Activated naive CD8-positive, alpha-beta T cell treated with anti-CD3 and anti-CD28 coated beads, Interleukin-2, amount 50 U/mL, for 16 hours (primary cell): ENCODE measurements at places on chromosomes 12 and 14.

GRCh38 chr14:97942921-97943320 is 1145.7 kb downstream of the VRK1 start:
- no peak for DNase-seq

- no peak for DNase-seq
These were observed 129.9 kb upstream of the FRMD6 start for GRCh38 chr14:51521764-51522163.

DNA sequence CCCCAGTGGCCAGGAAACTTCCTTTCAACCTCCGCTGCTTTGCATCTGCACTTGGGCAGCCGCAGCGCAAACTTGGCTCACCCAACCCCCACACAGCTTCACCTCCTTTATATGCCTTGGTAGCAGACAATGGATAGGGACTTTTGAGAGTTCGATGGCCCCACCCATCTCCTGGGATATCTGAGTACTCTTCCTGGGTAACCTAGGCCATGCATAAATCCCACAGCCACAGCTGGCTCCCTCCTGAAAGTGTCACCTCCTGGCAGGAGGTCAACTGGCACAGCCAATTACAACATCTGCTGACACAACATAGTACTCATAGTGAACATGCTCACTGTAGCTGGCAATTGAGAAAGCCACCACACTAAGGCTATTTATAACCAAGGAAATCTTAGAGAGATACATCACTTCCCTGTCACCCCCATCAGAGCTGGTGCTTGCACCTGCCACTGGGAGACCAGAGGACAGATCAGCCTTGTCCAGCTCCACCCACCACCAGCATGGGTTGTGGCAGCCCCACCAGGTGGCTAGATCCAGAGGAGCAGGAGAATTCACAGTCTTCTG is 410.0 kb downstream of the SYT1 start:
- DNase-seq, result no peak

GRCh38 chr12:68851592-68852306 is 43.8 kb downstream of the MDM2 start:
- DNase-seq, result no peak

GRCh38 chr12:103422746-103423515 is 72.8 kb downstream of the C12orf42 start:
- no peak for DNase-seq

DNA sequence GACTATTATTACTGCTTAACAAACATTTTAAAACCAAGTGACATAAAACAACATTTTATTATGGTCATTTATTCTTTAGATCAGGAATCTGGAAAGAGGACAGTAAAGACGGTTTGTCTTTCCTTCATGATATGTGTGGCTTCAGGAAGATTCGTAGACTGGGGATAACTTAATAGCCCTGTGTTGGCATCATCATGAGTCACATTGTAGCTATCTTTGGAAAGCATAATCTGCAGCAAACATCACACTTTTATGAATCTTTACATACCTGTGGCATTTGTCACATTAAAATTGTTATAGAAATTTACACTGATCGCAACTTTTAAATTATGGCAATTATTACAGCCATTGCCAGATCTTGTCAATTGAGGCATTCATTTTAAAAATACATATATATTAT is 397.1 kb downstream of the NOVA1 start:
- DNase-seq, result no peak

DNA sequence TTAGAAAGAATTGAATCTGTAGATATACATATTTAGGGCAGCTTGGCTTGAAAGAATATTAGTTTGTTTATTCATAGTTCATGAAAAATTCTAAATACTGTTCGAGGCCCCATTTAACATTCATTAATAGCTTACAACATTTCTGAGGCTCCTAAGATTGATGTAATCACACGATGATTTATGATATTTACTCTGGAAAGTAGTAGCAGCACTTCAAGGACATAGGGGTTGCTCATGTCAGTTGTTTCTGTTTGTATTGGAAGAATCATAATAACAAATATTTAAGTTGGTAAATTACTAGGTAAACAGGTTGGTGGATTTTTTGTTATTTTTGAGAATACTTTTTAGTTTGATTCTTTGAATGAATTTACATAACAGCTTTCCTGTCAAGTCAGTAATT is 30.4 kb downstream of the CAND1 start:
- DNase-seq, result no peak

DNA sequence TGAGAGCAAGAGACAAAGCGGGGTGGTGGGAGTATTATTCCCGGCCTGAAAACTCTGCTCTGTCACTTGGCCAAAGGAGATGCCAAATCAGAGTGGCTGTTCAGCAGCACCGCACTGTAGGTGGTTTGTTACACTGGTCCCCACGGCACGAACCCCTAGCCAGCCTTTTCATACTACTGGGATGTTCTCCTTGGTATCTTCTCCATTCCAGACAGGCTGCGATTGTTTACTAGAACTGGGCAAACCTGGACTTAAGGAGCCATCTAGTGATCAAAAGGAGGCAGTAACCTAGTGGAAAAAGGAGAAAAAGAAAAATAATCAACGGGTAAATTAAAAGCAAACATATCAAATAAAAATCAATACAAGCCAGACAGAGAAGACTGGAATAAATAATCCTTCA is 58.9 kb upstream of the TMTC2 start:
- no peak for DNase-seq

GRCh38 chr12:131218923-131219669 is 265.4 kb downstream of the ADGRD1 start:
- no peak for DNase-seq

GRCh38 chr14:69468949-69469348 is 15.6 kb upstream of the PLEKHD1 start:
- DNase-seq, result no peak

DNA sequence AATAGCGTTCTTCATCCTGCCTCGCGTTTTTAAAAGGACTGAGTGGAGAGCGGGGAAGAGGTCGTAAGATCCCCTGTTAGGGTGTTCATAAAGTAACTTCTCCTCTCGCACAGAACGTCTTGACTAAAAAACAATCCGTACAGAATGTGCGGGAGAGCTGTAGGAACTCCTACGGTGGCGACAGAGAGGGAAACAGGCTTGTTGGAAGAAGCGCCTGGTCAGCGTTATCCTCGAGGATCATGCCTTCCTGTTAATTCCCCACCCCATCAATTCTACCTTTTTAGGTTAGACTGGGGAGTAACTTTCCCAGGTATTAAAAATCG is 399 bp upstream of the WASHC4 start:
- DNase-seq, result no peak

DNA sequence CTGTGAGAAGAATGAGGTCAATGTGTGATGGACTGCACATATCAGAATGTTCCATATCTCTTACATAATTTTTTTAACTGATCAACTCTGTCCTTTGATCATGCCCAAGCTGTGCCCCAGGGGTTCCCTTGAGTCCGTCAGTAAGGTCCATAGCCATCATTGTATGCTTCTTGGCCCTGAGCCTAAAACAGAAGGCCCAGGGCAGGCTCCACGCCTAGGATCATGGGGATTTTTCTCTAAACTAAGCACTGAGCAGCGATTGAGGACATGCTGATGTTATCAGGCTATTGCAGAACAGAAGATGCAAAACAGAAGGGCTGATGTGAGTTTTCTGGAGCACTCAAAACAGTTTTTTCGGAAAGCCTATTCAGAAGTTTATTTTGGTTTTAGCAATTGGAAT is 20.9 kb downstream of the RNASE9 start:
- DNase-seq, result no peak

DNA sequence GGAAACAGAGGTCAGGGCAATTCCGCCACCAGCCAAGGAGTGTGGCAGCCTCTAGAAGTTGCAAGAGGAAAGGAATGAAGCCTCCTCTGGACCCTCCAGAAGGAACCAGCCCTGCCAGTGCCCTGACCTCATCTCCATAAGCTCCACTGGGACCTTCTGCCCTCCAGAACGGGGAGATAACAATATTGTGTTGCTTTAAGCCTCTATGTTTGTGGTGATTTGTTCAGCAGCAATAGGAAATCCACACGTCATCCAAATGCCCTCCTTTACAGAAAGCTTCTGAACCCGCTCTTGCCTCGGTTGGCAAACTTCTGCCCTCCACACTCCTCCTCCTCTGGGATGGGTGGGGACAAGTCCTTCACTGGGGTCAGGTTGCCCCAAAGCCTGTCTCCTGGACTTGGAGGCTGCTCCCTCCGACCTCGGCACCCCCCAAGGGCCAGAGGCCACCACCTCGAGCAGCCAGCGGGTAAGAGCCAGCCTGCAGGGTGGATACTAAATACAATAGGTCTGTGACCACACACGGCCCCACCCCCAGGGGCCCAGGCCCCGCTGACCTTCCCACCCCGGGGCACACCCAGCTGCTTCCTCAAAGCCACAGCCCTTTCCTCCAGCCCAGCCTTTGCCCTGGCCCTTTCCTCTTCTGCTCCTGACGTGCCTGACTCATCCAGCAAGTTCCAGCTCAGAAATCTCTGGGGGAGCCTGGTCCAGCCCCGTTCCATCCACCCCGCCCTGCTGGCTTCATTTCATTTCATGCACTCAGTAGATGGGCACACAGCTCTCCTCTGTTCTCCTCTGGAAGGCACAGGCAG is 58.7 kb upstream of the NCOR2 start:
- no peak for DNase-seq

GRCh38 chr12:94427501-94428381 is 31.9 kb downstream of the CEP83 start:
- no peak for DNase-seq

GRCh38 chr12:11584221-11584855 is 65.1 kb upstream of the ETV6 start:
- no peak for DNase-seq

GRCh38 chr12:12069821-12070548 is 754 bp upstream of the BCL2L14 start:
- DNase-seq, result no peak

- no peak for DNase-seq
These were observed 26.3 kb upstream of the TCP11L2 start for GRCh38 chr12:106276032-106276740.

DNA sequence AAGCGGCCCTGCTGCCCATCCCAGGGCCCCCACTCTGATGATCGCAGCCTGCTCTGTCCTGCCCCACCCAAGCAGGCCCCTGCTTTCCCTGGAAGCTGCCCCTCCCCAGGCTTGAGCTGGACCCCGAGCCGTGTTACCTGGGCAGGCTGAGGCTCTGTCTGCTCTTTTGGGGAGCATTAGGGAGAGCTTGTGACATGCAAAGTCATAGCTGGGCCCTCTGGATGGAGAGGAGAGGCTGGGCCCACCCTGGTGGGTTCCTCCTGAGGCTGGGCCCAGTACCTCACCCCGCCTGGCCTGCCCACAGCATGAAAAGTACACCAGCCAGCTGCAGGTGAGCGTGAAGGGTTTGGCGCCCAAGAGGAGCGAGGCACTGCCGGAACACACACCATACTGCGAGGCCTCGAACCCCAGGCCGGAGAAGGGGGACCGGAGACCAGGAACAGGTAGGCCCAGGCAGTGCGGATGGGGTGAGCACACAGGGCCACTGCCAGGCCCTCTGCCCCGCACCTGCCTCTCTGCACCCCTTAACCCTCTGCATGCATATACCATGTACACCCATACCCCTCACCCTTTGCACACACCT is 15.0 kb downstream of the CEP170B start:
- no peak for DNase-seq

DNA sequence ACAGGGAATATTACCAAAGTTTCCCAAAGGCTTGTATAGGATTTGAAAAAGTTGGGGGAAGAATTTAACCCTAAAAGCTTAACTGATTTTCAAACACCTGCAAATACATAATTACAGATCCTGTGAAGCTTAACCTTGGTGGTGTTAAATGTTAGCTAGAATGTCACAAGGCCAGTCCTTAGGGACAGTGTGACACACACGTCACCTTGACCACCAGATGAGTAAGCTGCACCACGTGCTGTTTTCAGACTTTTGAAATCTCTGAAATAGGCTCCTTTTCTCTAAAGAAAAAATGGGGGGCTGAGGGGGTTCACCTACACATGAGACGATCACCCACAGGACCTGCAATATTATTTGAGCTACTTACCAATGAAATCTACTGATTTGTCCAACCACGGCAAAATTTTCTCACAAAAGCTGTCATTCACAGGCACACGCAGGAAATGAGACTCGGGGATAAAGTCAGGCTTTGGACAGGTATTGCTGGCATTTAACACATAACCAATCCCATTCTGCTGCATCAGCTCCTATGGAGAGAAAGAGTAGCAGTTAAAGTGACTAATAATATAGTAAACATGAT is 75.9 kb downstream of the DUSP16 start:
- no peak for DNase-seq

DNA sequence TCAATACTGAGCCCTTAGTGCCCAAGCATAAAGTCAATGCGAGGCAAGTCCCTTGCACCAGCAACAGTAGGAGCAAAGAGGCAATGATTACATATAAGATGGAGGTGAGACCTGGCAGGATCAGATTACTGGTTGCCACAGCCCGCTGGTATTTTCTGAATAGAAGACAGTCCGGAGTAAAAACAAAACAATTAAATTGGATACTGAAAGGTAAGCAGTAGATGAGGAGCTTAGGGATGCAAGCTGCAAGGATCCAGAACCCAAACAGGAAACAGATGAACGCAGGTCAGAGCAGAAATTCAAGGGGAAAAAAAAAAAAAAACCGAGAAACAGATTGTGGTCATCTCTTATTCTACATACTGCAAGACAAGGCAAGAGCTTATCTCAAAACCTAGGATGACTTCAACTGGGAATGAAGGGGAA is 119.6 kb downstream of the MED13L start:
- DNase-seq, result no peak

DNA sequence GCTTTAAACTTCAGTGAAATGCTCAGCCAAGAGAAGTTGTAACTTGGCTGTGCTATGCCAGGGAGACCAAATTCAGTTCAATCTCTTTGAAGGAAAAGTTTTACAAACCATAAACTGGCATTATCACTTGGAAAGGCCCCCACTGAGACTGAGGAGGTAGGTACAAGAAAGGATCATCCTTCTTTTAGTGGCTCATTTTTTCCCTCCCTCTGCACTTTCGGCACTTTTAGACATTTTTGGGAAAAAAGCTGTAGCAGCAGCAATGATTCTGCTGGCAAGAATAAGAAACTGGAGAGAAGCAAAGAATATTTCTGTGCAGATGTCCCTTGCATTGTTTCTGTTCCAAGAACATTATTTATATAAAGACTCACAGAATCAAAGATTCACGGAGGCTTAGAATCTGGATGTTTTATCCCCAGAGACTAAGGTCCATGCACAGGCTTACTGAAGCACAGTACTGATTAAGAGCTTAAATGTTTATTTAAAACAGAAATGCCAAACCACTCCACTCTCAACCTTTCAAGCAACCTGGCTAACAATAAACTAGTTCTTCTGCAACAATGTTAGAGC is 12.3 kb downstream of the ZC2HC1C start:
- DNase-seq, result no peak

GRCh38 chr12:90939382-90939781 is 15.6 kb downstream of the CCER1 start:
- no peak for DNase-seq

- no peak for DNase-seq
These were observed 72.2 kb upstream of the RASSF3 start for GRCh38 chr12:64538121-64538520.

- DNase-seq, result no peak
These were observed 140.2 kb downstream of the NUAK1 start for GRCh38 chr12:105998561-105998960.

- no peak for DNase-seq
These were observed 55.6 kb upstream of the NOS1 start for GRCh38 chr12:117417004-117417403.

- no peak for DNase-seq
These were observed 42.1 kb downstream of the KDM2B start for GRCh38 chr12:121538699-121539061.
